ENCODE measurements at places on chromosomes 4 and X.

GRCh38 chrX:153448556-153449367, 2.9 kb upstream of the TREX2 start:
- DNase-seq: no peak

GRCh38 chr4:23972187-23972586, 82.3 kb upstream of the PPARGC1A start:
- DNase-seq: no peak

- no peak for DNase-seq
These were observed 173.8 kb upstream of the GLRA2 start for GRCh38 chrX:14355556-14355955.

GRCh38 chr4:70518269-70518668, at the start of gene AMTN:
Gene AMTN, plus strand, starts transcription at chr4:70518569. Its CDS starts 209 bp downstream, at chr4:70518778.
- no peak for DNase-seq

DNA sequence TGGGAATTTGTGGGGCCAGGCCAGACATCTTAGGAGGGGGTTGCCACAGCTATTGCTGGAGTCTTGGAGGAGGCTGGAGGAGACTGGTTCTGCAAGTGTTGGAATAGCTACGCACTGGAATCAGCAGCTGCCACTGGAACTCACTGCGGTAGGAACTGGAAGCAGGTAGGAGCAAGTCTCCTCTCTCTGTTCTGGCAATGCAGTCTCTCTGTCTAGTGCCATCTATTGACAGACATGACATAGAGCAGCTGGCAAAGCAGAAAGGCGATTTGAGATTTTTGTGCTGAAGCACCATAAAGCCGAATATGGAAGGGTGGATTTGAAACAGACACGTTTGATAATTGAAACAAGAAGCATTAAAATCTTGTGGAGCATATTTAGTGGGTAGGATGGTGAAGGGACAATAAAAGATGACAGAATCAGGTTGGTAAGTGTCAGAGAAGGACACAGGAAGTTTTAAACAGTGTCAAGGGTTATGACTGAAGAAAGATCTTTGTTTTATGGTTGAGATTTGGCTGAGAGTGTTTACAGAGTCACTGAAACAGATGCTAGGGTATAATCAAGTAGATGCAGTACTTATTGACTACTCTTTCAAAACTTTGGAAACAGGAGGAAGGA, 23.5 kb upstream of the SYNPO2 start:
- DNase-seq: no peak

- no peak for DNase-seq
These were observed 11.7 kb upstream of the CLDN34 start for GRCh38 chrX:9955506-9955905.

DNA sequence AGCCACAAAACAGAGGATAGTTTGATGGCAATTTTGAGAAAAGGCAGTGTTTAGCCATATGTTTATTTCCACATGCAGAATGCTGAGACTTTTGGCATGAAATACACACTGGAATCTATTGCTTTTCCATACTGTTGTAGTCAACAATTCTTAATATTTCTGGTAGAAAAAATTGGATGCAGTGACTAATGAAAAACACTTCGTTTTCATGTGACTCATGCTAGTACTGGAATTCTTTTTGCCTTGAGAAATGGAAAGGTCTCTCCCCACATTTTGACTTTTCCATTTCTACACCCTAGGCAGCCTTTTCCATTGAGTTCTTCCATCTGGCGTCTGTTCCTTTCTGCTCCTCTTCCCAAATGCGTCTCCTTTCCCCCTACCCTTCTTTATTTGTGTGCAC, 425.2 kb upstream of the FTHL17 start:
- DNase-seq: no peak

DNA sequence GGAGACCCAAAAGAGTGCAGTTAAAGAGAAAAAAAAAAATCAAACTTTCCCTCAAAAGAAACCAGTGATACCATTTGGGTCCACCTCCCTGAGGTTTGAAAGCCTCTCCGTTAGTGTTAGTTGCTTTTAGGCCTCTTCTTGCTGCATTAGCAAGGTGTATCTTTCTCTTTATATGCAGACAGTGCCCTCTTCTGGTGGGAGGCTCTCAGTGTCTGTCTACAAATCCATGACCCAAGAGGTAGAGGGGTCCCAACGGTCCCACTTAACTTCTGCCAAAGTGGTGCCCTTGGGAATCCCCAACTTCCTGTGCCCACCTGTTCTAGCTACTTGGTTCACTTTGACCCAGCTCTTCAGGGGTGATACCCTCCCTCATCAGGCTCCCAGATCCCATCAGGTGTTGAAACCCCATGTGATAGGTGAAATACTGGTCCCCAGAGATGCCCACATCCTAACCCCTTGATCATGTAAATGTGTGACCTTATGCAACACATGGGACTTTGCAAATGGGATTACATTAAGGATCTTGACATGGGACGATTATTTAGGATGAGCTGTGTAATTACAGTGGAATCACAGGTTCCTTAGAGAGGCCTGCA, 63.7 kb upstream of the CD99 start:
- no peak for DNase-seq

DNA sequence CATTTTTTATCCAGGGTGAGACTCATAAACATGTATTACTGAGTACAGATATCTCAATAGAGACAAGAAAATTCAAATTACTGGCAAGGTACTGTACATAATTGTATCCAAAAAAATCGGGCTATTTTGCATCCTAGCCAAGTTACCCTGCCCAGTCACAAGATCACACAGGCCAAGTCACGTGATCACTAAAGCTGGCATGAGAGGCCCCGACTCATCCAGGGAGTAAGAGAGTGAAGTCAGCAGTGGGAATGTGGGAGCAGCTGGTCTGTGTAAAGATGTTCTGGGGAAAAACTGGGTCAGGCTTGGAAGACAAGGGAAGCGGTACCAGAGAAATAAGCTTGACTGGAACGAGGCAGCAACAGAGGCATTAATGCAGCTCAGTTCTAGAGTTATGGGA, 119.3 kb upstream of the STS start:
- DNase-seq: no peak

All from stimulated activated CD8-positive, alpha-beta memory T cell treated with anti-CD3 and anti-CD28 coated beads, Interleukin-4, amount 100 ng/mL, for 1 hour (primary cell).